ENCODE measurements at places on chromosomes 3 and 15. TPM values are rescaled to one million over a fixed set of nuclear protein-coding genes. Genes with fewer than 3 reads are reported as not detected.

LEKR1 gene
- 0.61 TPM for total RNA-seq

GABRA5 gene
- 0.61 TPM for total RNA-seq

TMPRSS7 gene
- not detected for total RNA-seq

NTRK3 gene
- total RNA-seq, result 10.3 TPM

STX19 gene
- not detected for total RNA-seq

TNIK gene
- total RNA-seq, result 14.8 TPM

DNAH12 gene
- total RNA-seq, result 1.4 TPM

RETNLB gene
- total RNA-seq, result not detected

GRK7 gene
- 0.20 TPM for total RNA-seq

PPP1R14D gene
- not detected for total RNA-seq

CFAP161 gene
- not detected for total RNA-seq

RTP1 gene
- not detected for total RNA-seq

CCR5 gene
- total RNA-seq, result not detected

TRIM71 gene
- total RNA-seq, result 0.05 TPM

GRCh38 chr3:12545473-12545791, at the start of gene MKRN2OS:
TSS of gene MKRN2OS (minus strand) at chr3:12545499. CDS start at chr3:12545464, 35 bp downstream.
- peak; percentile 7 for DNase-seq

GRCh38 chr15:52483707-52484106, 45.0 kb downstream of the MYO5A start:
- DNase-seq, result peak; percentile 12

GRCh38 chr15:73927003-73927475, 777 bp downstream of the LOXL1 start:
- DNase-seq, result peak; percentile 49

DNA sequence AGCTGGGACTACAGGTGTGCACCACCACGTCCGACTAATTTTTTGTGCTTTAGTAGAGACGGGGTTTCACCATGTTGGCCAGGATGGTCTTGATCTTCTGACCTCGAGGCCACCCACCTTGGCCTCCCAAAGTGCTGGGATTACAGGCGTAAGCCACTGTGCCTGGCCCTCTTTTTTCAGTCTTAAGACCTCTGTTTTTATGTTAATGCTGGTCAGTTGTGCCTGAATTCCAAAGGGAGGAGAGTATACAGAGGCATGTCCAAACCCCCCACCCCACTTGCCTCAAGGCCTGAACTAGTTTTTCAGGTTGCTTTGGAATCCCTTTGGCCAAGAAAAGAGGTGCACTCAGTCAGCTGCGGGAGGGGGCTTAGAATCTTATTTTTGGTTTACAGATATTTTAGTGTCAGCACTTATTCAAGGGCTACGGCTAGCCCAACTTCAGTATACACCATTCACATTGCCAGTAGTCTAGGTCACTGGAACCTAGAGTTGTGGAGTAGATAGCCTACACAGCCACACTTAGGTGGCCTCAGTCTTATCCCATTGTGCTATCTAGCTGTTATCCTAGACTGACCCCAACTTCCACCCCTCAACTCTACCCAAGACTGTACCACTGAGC, 128.0 kb upstream of the TPM1 start:
- DNase-seq, result no peak

GRCh38 chr3:46624975-46625490, 12.7 kb downstream of the FAM240A start:
- DNase-seq, result no peak

- no peak for DNase-seq
Measured at GRCh38 chr15:88623061-88623460, 1.9 kb downstream of the AEN start.

DNA sequence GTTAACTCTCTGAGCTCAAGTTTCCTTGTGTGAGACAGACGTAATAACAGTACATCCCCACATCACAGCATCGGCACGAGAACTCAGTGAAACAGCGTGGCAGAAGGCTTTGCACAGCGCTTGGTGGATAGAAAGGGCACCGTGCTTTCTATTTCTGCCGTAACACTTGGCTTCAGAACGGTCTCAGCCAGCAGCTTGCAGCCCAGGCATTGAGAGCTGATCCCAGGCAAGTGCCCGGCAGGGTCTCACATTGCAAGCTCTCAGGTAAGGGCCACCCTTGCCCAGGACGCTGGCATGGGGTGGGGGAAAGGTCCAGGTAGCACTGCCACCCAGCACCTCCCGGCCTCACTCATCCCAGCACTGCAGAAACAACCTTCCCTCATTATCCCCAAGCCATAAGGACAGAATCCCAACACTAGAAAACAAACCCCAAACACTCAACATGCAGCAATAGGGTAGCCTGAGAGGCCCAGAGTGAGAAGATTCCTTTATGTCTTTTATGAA, 70.5 kb upstream of the ITGA11 start:
- DNase-seq, result no peak

DNA sequence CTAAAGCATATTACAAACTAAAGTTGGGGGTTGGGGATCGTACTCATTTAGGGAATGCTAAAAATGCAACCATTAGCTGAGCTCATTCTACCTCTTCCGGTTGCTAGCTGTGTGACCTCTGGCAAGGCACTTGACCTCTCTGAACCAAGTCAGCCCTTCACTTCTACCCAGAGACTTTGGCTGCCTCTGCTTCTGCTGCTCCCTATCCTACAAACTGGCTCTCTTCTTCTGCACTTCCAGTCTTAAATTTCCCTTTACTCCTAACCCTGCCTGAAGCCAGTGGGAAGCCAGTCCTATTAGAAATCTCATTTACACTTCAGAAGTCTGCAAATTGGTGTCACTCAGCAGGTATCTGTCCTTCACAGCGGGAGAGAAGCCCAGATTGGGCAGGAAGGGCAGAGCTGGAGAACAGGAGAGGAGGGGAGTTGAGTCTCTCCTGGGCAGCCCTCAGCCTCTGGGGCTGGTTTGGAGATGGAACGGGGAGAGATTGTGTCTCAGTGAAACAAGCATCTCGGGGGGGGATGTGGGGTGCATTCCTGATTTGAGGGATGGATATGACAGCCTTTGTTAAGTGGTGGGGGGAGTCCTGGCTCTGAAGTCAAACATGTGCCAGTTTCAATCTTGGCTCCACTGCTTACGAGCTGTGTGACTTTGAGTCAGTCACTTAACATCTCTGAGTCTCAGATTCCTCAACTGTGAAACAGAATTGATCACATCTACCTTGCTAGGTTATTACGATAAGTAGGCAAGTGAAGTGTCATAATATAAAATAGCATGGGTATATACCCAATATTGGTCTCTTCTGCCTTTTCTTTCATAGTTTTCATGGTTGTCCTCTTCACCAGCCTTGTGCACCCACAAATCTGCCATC, 7.8 kb upstream of the AEN start:
- no peak for DNase-seq

DNA sequence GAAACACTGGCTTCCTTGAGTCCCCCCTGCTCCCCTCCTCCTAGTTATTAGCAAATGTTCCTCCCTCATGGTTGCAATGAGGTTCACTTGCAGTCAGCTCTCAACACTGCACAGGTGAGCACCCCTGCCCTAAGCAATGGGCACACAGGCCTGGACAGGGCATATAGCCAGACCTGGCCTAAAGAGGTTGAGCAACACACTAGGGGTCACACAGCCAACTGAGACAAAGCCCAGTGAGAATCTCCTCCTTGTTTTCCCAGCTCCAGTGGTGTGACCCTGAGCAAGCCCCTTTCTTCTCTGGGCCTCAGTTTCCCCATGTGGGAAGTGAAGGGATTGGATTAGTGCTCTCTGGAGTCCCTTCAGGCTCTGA, 49.9 kb downstream of the ATP2B2 start:
- no peak for DNase-seq

GRCh38 chr15:90677807-90678790, 39.0 kb upstream of the BLM start:
- DNase-seq, result no peak

DNA sequence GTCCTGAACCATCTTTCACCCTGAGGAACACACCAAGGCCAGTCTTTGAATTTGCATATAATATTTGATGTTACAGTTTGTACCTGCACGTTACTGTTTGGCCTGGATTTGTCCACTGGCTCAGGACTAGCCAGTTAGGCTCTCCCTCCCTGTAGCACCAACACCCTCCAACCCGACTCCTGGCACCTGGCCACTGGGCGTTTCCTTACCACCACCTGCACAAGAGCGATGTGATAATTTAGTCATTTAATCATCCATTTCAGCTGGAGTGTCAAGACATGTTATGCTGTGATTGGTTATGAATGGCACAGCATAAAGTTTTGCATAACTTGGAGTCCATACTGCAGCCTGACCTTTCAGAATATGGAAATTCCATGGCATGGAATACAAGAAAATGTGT, 242.4 kb downstream of the KCNMB2 start:
- no peak for DNase-seq

DNA sequence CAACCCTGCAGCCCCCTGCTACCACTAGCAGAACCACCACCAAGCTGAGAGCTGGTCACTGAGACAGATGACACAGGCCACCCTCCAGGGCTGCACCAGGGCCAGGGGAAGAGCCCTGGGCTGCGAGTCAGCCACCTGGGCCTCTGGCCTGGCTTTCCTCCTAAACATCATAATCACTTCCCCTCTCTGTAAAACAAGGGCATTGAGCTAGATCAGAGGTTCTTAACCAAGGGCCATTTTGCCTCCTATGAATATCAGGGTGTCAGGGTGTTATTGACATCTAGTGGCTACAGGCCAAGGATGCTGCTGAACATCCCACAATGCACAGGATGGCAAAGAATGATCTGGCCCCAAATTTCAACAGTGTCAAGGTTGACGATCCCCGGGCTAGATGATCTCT, 25.2 kb downstream of the TLE3 start:
- DNase-seq, result no peak

GRCh38 chr3:100463646-100464155, 28.7 kb upstream of the TMEM45A start:
- DNase-seq, result no peak

DNA sequence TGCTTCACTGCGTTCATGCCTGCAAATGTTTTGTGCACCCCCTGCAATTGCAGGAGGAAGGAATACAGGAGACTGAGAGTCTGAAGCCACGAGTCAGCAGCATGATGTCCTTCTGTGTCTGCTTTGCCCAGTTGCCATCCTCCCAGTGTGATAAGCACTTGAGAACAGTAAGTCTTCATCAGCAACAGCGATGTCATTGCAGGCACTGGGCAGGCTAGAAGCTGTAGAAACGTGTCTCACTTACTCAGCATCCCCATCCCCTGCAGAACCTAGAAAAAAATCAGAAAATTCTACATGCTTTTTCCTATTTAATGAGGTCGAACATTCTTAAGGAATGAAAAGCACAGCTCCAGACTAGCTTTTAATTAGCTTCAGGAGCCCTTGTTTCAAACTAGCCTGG, 156.5 kb upstream of the LPP start:
- no peak for DNase-seq

- no peak for DNase-seq
Measured at GRCh38 chr3:127422663-127423375, 135.0 kb upstream of the PRR20G start.

DNA sequence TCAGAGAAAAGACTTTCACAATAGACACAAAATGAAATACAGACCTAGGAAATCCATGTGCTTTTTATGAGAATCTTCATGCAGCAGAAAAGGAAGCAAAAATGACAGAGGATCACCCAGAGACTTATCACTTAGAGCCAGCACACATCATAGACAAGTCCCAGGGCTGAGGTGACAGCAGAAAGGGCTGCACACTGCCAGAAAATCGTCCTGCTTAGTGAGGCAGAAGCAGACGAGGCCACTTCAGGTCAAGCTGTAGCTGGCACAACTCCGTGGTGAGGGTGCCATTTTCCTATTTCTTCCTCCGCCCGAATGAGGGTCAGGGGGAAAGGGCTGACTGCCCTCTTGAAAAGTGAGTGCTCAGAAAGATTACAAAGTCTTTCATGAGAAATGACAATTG, 95.9 kb upstream of the TNIK start:
- no peak for DNase-seq

GRCh38 chr15:91824256-91824655, 29.3 kb upstream of the SLCO3A1 start:
- no peak for DNase-seq

GRCh38 chr15:87200149-87200548, 1056.4 kb downstream of the NTRK3 start:
- no peak for DNase-seq

DNA sequence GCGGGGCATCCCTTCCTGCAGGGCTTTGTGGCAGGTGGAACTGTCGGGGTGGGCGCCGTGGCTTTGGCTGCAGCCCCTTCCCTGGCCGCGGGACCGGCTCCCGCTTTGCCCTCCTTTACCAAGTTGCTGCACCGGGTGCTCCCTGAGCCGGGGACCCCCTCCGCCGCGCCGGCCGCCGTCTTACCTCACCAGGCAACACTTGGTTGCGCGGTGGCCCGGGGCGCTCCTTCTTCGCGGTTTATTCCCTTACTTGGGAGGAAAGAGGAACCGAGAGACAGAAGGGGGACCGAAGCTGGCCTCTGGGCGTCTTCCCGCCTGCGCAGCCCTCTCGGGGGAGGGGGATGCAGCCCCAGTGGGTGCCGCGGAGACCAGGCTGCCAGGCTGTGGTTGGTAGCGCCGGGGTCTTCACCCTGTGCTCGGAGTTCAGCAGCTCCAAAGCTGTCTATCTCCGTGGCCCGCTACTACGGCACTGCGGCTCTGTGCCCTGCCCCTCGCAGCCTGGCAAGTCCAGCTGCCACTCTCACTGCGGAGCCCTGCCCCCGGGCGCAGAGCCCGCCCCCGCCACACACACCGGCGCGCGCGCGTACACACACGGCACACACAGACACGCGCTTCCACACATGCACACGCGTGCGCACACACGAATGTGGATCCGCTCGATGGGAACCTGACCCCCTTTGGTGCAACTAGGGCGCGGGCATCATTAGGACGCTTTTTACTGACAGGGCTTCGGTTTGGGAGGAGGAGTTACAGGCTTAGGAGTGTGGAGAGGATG, at the start of gene DGKG:
DGKG (minus strand) TSS at position 473 of the 775 bp plus-strand sequence. CDS start 41,775 bp downstream, outside the sequence.
- no peak for DNase-seq

DNA sequence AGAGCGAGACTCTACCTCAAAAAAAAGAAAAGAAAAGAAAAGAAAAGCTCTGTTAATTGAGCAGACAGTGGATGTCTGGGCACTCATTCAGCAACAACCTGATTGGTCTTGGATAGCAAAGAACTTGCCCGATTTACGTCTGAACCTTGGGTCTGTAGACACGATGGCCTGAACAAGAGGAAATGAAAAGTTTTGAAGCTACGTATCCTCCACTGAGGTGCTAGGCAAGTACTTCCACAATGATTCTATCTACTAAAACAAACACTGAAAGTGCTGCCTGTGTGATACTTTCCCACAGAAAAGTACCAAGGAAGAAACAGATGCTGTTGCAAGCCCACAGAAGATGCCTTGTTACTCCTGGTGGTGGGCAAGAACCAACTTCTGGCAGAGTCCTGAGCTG, 21.8 kb upstream of the MUSTN1 start:
- DNase-seq, result no peak

DNA sequence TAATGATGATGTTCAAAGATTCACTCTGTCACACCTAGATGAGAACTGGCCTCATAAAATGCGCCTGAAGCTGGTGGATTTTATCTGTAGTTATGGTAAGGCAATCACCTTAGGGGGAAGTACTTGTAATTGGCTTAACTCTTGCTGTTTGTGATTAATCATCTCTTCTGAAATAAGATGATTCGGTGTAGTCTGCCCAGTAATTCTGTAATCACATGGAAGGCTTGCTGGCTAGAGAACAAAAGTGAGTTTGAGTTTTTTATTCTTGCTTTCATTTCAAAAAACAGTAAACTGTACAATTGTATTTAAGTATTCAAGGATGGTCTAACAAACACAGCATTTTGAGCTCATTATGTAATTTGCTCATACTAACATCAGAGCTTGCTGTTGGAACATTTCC, 72.1 kb downstream of the OTOL1 start:
- no peak for DNase-seq

- DNase-seq, result no peak
Measured at GRCh38 chr3:160097478-160097877, 108.8 kb downstream of the IL12A start.
